Sciatic nerve (tissue), 2 donors: ENCODE measurements at places on chromosomes 16 and 17.
A peak's percentile ranks its signal among the peaks of the same experiment; 100 is the strongest.

GRCh38 chr17:51170736-51171135, 4.5 kb downstream of the NME2 start:
- DNase-seq = no peak

GRCh38 chr16:67000384-67001351, 12.3 kb downstream of the CES4A start:
- DNase-seq = peak; percentile 72

GRCh38 chr16:85259832-85260167, 147.5 kb upstream of the CIBAR2 start:
- no peak for DNase-seq

- DNase-seq = no peak
These were observed 51.4 kb downstream of the CACNG1 start for GRCh38 chr17:67095803-67096202.

DNA sequence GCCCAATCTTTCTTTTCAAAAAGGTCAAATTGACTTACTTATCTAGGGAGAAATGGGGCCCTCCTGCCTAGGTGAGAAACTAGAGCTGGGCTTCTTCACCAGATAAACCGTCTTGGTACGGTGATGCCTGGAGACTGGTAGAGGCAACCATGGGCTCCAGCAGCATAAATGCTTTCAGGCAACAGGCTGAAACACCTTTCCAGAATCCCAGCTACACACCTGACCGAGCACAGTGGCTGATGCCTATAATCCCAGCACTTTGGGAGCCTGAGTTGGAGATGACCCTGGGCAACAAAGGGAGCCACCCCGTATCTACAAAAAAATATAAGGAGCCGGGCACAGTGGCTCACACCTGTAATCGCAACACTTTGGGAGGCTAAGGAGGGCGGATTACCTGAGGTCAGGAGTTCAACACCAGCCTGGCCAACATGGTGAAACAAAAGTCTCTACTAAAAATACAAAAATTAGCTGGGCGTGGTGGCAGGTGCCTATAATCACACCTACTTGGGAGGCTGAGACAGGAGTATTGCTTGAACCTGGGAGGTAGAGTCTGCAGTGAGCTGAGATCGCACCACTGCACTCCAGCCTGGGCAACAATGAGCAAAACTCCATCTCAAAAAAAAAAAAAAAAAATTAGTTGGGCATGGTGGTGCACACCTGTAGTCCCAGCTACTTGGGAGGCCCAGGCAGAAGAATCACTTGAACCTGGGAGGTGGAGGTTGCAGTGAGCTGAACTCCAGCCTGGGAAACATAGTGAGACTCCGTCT, 8.0 kb downstream of the TRAF4 start:
- DNase-seq = no peak

GRCh38 chr16:4936991-4937781, at the start of gene PPL:
Gene PPL (minus strand): TSS chr16:4937148. CDS start chr16:4937045, 103 bp downstream.
- no peak for DNase-seq

GRCh38 chr17:17985555-17985954, 12.9 kb downstream of the DRC3 start:
- DNase-seq = no peak

DNA sequence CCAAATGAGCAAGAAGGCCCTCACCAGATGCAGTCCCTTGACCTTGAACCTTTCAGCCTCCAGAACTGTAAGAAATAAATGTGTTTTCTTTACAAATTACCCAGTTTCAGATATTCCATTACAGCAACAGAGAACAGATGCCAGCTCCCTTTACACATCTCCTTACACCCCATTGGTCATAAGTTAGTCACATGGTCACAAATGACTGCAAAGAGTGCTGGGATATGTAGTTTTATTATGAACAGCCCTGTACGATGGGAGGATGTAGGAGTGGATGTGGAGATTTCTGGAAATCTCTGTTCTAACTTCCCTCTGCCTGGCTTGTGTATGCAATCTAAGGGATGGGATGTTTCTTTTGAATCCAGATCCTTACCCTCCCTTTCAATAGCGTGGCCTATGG, 13.3 kb upstream of the RPL38 start:
- DNase-seq = no peak

DNA sequence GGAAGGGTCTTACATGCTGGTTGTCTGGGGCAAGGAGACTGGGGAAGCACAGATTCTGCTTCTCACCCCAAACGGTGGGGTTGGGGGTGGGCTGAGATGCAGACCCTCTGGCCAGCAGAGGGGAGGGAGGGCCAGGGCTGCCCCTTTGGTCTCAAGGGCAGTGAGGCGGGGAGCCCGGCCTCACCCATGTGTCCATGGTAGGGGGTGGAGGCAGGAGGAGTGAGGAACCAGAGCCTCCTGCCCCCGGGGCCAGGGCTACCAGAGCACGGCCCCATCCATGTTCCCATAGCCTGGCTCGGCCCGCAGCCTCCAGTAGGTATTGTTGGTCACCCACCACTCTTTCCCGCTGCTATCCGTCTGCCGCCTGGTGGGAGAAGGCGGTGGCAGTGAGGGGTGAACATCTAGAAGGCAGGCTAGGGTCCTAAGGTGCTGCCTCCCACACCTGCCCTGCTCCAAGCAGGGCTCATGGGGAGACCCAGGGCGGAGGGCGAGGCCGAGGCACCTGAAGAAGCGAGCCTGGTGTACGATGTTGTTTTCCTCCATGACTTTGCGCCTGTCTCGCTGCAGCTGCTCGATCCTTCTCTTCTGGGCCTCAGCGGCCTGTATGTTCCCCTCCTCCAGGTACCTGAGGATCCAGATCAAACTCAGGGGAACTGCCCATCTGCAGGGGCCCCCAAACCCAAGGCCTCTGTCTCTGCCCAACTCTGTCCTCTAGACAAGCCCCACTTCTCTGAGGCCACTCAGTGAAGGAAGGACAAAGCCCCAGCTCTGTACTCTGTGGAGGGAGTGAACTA, 13.4 kb downstream of the OSBPL7 start:
- DNase-seq = peak; percentile 43
